ENCODE measurements at places on chromosomes 7 and 10.

GRCh38 chr7:5646846-5647245 lies 134.6 kb downstream of the RNF216 start:
- no peak for DNase-seq

GRCh38 chr10:29811751-29812427 lies 177.1 kb upstream of the SVIL start:
- DNase-seq: no peak

- no peak for DNase-seq
These were observed 172.1 kb downstream of the CYP26A1 start for GRCh38 chr10:93245779-93246178.

GRCh38 chr7:151003572-151003971 lies 12.8 kb downstream of the NOS3 start:
- no peak for DNase-seq

GRCh38 chr7:91286432-91286831 lies 22.2 kb downstream of the FZD1 start:
- peak; percentile 15 for DNase-seq

GRCh38 chr7:27950123-27950522 lies 210.2 kb downstream of the TAX1BP1 start:
- no peak for DNase-seq

- no peak for DNase-seq
These were observed 16.3 kb downstream of the ELMO1 start for GRCh38 chr7:37432281-37432920.

DNA sequence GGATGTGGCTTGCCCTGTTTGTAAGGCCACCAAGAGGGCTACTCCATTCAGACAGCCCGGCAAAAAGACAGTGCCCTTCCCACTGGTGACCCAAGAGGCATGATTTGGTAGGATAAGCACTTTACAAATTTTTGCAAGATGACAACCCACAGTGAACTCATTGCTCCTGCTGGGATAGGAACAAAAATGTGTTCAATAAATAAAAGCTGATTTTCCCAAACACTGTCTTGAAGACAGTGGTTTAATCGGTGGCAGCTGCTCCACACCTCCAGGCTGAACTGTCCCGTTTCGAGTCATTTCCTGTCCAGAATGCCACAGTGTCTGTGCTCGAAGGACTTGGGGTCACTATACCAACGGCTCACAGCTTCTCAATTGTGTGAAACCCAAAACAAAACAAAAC lies 45.1 kb upstream of the NPTX2 start:
- no peak for DNase-seq

DNA sequence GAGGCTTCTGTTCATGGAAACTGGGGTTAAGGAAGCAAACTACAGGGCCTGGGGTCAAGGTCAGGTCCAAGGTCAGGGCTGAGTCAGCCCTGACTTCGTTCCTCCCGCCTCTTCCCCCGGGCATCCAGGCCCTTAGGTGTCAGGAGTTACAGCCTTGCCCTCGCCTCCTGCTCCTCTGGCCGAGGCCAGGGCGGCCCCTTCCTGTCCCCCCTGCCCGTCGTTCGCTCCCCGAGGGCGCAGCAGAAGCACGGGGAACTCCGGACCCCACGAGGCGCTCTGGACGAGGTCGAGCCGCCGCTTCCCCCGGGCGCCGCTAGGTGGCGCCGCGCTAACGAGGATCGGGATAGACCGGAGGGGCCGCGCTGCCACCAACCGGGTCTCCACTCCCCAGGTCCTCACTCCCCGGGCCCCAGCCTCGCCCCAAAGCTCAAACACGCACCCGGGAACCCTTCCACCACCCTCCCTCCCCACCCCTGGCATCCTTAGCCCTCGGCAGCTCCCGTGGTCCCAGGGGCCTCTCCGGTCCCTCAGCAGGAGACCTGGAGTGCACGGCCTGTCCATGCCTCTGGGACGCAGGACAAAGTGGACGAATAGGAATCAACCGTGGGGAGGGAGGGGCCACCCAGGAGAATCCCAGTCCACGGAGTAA lies 59.2 kb upstream of the MYL10 start:
- DNase-seq: peak; percentile 88

- DNase-seq: no peak
These were observed 27.9 kb downstream of the SRI start for GRCh38 chr7:88191911-88192310.

DNA sequence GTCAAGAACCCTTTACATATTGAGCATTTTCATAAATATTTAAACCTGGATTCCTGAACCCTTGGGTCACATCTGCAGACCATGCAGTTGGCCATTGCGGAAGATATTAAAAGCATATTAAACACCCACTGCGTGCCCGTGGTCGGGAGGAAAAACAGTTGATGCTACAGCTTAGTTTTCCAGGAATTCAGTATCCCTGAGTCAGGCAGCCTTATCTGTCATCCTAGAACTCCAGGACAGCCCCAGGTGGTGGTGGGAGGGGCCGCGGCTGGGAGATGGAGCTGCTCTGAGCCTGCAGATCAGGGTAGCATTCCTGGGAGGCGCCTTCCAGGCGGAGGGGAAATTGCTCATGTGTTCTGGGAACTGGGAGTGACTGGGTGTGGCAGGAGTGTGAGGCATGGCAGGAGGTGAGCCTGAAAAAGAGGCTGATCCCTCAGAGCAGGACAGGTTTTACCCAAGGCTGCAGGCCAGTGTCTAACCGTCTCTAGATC lies 222.9 kb upstream of the SH2B2 start:
- peak; percentile 28 for DNase-seq

DNA sequence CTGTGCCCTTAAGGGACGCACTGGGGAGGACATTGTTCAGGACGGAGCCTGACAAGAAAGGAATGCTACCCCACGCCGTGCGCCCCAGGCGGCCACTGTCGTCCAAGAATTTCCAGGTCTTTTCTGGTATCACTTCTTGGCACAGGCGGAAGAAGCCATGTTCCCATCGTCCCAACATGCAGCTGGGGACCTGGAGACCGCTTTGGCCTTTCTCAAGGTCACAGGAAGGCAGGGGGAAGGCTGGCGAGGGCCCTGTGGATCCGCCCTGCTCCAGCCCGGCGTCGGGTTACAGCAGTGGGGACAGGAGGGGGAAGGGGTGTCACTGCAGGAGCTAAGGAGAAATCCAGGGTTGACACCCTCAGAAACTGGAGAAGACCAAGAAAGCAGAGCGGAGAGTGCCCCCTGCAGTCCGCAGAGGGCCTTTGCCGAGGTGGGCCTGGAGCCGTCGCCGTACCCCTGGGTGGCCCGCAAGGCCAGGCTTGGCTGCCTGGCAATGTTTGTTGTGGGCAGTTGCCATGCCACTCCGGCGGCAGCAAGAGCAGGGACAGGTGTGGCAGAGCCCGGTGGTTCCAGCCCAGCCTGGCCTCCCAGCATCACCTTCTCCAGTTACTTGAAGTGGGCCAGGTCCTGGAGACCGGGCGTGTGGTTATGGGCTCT lies 104.1 kb downstream of the LHPP start:
- peak; percentile 78 for DNase-seq

- no peak for DNase-seq
These were observed 73.0 kb downstream of the MICU1 start for GRCh38 chr10:72552857-72553256.

GRCh38 chr10:16853201-16853600 lies 36.0 kb upstream of the RSU1 start:
- DNase-seq: no peak

DNA sequence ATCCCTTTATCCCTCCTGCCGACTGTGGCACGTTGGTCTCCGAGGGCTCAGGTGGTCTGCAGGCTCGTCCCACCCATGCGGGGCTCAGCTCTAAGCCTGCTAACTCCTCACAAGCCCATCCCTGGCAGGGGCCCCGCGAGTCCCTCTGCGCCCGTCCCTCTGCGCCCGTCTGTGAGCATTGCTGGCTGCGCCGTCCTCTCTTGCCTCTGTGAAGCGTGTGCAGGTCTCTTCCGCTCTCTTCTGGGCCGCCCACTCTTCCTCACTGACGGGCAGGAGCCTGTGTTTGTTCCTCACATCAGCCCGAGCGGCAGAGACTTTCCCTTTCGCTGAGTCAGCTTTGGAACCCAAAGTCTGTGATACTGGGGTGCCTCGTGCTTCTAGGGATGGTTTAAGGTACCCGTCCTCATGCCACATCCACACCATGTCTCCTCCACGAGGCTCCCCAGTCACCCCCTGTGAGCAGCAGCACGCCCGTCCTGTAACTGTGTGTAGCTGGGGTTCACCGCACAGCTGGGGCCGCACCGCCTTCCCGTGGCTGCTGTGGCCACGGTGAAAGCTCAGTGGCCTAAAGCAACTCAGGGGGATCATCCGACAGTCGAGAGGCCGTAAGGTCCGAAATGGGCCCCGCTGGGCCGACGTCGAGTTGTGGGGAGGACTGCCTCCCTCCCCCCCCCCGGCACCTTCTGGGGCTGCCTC lies 35.5 kb downstream of the ADGRA1 start:
- DNase-seq: no peak

DNA sequence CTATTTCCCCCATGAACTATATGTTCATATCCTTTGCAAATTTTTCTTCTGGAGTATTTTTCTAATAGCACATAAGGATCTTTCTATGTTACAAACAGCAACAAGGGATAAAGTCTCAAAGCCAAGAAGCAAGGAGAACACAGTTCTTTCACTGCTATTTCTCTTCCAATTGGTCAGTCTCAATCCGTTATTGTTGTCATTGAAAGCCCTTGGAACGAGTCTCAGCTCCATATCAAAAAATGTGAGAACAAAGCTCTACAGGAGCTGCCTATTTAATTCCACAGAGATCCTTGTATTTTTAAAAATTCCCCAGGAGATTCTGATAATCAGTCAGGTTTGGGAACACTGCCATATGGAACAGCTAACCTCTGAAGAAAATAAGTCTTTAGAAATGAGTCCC lies 15.7 kb downstream of the SLC35B4 start:
- DNase-seq: no peak

DNA sequence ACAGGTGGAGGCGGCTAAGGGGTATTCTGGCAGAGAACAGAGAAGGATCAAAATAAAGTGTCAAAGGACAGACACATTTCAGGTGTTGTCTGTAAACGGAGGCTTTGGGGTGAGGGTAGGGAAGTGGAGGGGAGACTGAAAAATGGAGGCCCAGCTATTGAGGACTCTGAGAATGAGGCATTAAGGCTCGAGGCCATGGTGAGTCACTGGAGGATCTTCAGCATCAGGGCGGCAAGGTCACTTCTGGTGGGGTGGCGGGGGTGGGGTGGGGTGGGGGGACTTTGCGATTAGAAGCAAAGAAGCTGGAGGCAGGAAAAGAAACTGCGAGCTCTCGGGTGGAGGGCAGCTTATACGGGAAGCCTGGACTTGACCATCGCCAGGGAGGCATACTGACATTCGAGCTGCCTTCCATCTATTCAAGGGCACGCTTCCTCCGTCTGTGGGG lies 58.4 kb upstream of the PCGF5 start:
- DNase-seq: peak; percentile 12

GRCh38 chr10:18205098-18205834 lies 65.0 kb downstream of the CACNB2 start:
- no peak for DNase-seq

GRCh38 chr10:51832652-51833383 lies 133.4 kb upstream of the CSTF2T start:
- no peak for DNase-seq

- DNase-seq: no peak
These were observed 55.6 kb upstream of the PCBD1 start for GRCh38 chr10:70943841-70944466.

DNA sequence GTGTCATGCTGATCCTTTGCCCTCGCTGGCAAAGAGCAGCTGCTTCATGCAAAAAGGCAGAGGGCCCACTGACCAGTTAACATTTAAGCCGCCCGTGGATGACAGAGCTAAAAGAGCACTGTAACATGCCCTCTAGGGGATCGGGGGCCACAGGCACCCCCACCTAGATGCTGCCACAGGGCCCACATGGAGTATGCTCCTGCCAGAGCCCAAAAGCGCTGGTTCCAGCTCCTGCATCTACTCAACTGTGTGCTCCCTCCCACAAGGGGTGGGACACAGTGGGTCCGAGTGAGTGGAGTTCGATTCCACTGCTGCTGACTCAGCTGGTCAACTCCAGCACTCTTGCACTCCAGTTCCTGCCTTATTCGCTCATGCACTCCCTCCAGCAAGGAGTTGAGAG lies 199.8 kb upstream of the CNTNAP2 start:
- no peak for DNase-seq

DNA sequence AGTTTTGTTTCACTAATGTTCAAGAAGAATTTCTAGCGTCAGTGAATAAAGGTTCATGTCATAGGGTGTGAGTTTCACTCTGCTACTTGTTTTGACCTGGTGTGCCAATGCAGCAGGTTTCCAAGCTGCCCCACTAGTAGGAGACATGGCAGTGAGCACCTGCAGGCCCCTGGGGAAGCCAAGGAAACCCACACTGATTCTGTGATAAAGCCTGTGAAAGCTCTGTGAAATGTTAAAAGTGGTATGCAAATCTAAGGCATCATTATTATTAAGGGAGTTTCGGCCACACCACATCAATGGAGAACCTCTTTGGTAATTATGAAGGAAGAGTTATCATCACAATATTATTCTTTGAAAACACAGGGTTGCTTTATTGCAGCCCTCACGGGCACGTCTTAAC lies 46.4 kb downstream of the ABCB5 start:
- DNase-seq: no peak

DNA sequence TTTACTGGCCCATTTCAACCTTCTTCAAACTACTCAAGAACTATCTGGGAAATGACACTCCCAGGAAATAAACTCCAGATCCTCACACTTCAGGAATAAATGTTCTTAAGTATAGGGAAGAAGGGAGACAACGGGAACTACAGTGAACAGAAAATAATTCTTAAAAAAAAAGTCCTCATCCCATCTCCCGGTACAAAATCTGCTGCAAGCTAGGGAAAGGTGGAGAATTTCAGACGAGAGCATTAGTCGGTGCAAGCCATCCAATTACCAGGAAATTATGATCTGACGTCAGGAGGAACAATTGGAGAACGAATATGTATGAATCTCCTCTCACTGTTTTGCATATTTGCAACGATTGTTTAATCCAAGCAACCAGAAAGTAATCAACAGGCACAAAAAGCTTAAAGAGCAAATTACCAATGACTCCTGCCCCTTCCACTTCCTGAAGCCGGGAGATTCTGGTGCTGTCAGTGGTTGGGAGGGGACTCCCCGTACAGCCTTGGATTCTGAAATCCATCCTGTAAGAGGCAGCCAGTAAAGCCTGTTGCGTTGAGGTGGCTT lies 15.1 kb upstream of the GATA3 start:
- no peak for DNase-seq

DNA sequence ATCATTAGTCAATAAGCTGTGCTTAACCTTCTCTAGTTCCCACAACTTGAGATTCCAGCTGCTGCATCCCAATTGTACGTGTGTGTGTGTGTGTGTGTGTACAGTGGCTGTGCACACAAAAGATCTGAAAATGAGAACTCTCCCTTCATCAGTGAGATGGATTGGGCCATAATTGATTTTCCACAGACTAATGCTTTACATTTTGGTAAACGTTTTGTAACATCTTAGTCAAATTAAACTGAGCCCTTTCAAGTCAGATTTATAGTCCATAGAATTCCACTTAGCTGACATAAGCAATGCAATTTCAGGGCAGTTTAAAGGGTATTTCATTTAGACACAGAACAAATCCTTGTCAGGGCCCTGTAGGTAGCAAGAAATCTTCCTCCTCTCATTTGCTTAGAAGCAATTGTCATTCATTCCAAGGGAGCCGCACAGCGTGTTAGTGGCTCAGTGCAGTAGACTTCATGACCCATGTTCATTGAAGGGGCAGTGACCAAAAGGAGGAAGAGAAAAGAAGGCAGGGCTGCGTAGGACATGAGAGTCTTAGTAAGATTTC lies 1123.5 kb upstream of the AUTS2 start:
- no peak for DNase-seq

All from HEK293T (cell line).